Activated naive CD8-positive, alpha-beta T cell treated with anti-CD3 and anti-CD28 coated beads, Interleukin-2, amount 50 U/mL, for 24 hours (primary cell): ENCODE measurements at places on chromosomes 12 and 14.

GRCh38 chr14:103444837-103445524 is 59.8 kb downstream of the MARK3 start:
- DNase-seq, result no peak

GRCh38 chr14:23097786-23098185 is 2.5 kb downstream of the C14orf119 start:
- DNase-seq, result no peak

GRCh38 chr12:75409830-75410229 is 18.9 kb downstream of the GLIPR1L2 start:
- no peak for DNase-seq

DNA sequence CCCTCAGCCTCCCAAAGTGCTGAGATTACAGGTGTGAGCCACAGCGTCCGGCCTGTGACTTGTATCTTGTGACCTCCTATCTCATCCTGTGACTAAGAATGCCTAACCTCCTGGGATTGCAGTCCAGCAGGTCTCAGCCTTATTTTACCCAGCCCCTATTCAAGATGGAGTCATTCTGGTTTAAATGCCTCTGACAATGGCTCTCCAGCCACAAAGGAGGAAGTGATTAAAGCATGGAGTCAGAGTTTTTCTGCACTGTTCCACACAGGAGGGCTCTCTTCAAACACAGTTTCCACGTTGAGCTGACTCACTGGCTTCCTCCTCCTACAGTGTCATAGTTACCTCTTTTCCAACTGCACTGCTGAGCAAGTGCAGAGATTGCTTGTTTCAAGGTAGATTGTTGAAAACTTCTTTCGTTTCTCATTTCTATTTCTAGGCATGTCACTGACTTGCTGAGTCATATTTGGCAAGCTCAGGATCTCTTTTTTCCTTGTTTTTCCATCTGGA is 383.8 kb downstream of the PCNX1 start:
- DNase-seq, result peak; percentile 43

DNA sequence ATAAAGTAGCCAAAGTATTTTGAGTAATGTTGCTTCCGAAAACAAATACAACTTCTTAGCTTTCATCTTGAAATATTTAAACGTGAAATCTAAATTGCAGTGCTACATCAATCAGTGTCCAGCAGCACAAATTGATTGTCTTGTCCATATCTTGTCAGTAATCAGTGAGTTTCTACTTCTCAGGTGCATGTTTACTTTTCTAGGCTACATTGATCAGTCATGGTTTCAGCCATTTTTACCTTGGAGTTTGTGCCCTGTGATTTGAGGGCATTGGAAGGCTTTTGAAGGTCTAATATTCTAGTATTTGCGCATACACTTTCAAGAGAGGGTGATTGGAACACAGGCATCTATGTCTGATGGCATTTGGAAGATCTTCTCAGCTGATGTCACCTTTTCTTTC is 12.4 kb downstream of the RMST start:
- DNase-seq, result no peak

- no peak for DNase-seq
These were observed 57.2 kb upstream of the JDP2 start for GRCh38 chr14:75370416-75371205.
